ENCODE measurements at places on chromosomes 11 and 22.

DNA sequence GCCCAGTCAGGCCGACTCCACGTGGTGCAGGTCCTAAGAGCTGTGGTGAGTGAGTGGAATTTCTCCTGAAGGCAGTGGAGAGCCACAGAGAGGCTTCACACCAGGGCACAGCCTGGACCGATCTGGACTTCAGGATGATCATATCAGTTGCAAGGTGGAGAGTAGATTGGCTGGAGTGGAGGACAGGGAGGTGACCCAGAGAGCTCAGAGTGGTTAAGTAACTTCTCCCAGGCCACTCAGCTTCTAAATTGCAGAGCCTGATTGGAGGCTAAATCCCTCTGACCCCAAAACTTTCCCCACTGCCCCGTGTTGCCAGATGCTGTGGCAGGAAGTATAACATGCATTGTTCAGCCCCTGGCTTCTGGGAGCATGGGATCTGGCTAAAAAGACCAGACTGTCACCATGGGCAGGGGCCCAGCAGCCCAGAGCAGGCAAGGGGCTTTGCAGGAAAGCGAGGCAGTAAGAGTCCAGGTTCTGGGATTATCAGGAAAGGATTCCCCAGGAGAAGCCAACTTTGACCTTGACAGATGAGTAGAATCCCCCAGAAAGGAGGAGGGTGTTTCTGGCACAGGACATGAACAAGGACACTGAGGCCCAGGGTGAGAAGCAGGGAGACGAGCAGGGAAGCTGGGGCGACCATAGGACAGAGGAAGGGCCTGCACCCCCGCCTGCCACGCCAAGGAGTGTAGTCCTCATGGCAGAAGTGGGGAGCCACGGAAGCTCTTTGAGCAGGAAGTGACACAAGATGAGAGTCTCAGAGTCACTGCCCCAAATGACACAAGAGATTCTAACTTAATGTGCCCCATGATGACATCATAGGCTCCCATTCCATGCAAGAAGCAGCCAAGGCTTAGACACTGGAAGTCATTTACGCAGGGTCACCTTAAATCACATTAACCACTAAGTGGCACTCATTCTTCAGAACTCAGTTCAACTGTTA is 4.8 kb downstream of the SLC35C1 start:
- no peak for DNase-seq

DNA sequence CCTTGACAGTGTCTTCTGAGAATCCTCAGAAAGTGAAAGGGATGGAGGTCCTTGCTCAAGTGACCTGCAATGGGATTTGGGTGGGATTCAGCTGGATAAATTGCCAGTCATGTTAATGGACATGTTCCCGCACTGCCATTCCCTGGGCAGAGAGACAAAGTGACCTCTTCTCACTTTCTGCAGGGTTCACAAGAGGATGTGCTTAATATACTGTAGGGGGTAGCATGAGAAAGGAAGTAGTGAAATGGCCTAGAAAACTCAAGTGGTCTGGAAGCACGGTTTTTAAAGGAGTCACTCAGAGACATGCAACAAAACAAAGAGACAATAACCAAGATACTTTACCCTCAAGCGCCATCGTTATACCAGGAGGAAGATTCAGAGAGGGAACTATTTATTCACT is 70.2 kb downstream of the NELL1 start:
- DNase-seq, result no peak

- DNase-seq, result no peak
Measured at GRCh38 chr22:48803171-48803947, 1024.3 kb downstream of the BRD1 start.

DNA sequence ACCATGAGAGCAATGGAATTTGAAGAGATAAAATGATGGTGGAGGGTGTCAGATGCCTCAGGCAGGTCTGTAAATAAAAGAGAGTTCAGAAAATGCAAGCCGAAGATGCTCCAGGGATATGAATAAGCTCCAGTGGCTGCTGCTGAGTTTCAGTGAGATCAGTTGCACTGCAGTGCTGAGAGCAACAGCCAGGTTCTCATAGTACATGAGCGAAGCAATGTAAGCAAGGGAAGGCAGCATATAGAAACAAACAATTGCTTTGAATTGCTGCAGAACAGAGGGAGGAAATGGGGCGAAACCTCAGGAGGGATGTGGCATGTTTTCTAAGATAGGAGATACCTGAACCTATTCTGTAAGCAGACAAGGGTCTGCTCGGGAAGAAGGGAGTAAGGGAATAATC is 369.5 kb downstream of the AASDHPPT start:
- DNase-seq, result no peak

DNA sequence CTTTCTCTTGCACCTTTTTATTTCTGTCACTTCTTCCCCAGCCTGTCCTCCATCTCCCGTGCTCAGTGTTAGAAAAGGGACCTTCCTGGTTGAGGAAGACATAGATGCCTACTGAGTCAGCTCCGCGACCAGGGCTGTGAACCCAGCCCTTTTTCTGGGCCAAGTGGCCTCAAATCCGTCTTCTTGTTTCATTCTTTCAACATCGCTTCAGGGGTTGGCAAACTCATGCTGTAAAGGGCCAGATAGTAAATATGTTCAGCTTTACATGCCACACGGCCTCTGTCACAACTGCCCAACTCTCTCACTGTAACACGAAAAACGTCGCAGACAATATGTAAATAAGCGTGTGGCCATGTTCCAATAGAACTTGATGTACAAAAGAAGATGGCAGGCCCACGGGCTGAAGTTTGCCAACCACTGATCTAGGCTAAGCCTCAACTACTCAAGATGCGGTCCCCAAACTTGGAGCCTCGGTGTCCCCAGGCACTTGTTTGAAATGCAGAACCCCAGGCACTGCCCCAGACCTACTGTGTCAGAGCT is 338.4 kb downstream of the MN1 start:
- DNase-seq, result no peak

- DNase-seq, result no peak
Measured at GRCh38 chr11:101456812-101457211, 127.0 kb downstream of the TRPC6 start.

DNA sequence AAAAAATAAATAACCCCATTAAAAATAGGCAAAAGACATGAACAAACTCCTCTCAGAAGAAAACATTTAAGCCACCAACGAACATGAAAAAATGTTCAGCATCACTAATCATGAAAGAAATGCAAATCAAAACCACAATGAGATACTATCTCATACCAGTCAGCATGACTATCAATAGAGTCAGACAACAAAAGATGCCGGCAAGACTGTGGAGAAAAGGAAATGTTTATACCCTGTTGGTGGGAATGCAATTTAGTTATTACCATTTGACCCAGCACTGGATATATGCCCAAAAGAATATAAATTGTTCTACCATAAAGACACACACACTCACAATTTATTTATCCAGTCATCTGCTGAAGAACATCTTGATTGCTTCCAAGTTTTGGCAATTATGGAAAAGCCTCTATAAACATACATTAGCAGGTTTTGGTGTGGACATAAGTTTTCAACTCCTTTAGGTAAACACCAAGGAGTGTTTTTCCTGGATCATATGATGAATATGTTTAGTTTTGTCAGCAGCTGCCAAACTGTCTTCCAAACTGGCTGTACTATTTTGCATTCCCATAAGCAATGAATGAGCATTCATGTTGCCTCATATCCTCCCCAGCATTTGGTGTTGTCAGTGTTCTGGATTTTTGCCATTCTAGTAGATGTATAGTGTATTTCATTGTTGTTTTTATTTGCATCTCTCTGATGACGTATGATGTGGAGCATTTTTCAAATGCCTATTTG is 28.0 kb downstream of the OR8D1 start:
- DNase-seq, result no peak

DNA sequence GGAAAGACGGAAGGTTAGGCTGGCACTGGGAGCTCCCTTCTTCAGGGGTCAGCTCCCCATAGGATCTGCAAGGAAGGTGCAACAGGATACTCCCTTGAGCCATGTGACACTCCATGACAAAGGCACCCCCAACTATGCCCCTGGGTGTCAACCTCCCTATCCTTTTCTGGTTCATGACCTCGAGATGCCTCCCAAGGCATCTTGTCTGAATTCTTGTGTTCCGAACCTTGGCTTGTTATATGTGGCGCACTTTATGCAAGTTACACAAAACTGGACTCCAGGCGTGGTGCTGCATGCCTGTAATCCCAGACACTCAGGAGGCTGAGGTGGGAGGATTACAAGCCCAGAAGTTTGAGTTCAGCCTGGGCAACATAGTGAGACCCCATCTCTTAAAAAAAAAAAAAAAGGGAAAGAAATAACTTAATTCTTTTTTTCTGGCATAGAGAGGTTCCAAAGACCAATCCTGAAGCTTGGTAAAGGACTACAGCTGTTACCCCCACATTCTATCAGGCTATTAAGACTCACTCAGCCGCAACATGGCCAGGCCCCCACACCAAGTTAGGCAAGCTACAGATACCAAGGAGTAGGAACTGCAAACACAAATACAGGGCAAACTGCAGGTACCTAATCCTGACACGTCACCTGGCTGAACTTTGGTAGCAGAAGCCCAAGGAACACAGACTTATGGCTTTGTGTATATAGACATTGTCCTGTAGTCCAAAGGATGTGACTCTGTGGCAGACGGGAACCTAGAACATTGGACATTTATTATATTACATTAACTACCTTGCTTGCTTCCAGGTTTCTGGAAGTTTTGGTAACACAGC is 1.4 kb downstream of the C11orf24 start:
- DNase-seq, result no peak

- DNase-seq, result no peak
Measured at GRCh38 chr22:48692734-48693376, 1134.8 kb downstream of the BRD1 start.

DNA sequence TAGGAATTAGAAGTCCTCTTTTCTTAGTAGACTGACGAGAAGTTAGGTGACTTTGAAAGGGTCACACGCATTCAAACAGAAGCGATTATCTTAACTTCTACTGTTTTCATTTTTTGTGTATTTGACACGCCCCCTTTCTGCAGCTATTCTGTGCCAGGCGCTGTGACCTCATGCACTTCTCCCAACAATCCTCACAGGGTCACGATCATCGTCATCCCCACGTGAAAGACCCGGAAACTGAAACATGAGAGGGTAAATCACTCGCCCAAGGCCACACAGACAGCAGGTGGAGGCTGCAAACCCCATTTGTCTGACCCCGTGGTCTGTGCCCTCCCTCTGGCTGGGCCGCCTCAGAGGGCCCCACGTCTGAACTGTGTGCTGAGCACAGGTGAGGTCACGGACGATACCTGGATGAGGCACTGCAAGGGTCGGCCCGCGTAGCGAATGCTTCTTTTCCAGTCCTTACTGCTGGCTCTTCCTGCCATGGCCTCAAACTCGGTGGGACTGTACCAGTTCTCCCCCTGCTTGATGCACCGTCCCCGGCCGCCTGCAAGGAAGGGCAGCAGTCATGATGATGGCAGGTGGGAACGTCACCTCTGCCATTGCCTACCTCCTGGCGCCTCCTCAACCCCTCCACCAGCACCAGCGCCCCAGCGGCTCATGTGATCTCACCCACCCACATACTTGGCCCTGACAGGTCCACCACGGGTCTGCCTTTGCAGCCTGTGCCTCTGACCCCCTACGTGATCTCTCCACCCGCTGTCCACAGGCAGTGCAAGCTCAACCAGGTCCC is 8.4 kb downstream of the DEAF1 start:
- no peak for DNase-seq

- DNase-seq, result no peak
Measured at GRCh38 chr22:49817359-49817758, 10.3 kb downstream of the BRD1 start.

DNA sequence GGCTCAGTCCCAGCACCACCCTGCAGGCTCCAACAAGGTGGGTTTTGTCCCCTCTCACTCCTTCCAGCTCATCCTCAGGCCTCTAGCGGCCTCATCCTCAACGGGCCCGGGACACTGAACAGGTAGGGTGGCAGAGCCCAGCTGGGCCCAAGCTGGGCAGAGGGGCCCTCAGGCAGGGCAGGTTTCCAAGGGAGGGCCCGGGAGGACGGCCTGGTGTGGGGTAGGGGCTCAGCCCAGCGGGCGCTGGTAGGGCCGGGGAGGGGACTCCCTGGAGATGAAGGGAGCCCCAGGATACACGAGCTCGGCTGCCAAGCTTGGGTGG is 2.5 kb upstream of the IFITM10 start:
- DNase-seq, result no peak

- no peak for DNase-seq
Measured at GRCh38 chr11:114783805-114784204, 105.5 kb downstream of the NXPE2 start.

DNA sequence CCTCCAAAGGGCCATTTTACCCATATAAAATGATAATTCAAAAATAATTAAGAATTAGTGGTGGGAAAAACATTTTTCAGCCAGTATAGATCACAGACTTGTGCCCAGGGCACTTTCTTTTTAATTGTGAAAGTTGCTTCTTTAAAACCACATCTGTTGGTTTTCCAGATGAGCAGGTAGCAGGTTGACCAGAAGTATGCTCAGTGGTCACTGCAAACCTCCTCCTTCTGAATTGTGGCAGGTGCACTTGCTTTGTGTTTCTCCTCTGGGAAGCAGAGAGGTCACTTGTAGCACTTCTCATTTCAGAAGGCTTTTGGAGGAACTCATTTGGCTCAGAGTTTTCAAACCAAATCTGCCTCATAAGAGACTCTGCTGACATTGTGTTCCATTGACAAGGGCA is 24.6 kb upstream of the CWF19L2 start:
- DNase-seq, result no peak

DNA sequence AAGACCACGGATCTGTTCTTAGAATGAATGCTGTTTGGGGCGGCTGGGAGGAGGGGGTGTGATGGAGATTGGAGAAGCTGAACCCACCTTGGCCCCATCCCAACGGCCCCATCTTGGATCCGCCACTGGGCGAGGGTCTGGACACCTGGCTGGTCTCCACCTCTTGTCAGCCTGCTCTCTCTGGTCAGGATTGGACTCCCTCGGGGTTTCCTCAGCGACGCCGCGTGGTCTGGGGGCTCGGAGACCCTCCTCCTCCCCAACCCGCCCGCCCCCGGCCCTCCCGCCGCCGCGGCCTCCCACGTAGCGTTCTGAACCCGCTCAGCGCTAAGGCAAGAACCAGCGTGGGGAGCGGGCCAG is 4.3 kb upstream of the FLI1 start:
- no peak for DNase-seq

Measured in stimulated activated CD4-positive, alpha-beta T cell treated with anti-CD3 and anti-CD28 coated beads, TNF-alpha, amount 100 ng/mL, for 1 hour (primary cell).